ENCODE measurements at places on chromosomes 13 and 19.

DNA sequence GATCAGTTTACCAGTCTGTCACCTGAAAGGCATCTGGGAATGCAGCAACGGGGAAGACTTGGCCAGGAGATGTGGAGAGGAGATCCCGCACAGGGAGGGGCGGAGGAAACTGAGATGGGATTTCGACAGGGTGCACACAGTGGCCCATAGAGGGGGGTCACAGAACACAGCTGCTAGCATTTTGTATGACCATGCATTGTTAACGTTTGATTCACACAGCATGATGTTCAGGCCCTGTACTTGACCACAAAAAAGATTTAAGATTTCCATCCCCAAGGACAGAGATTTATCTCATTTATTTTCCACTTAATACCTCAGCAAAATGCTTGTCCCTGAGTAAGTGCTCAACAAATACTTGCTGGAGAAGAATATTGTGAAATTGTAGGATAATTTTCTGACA lies 63.2 kb downstream of the RAB20 start:
- DNase-seq: no peak

GRCh38 chr13:113117911-113118260 lies 4.7 kb upstream of the F10 start:
- DNase-seq: peak; percentile 2

DNA sequence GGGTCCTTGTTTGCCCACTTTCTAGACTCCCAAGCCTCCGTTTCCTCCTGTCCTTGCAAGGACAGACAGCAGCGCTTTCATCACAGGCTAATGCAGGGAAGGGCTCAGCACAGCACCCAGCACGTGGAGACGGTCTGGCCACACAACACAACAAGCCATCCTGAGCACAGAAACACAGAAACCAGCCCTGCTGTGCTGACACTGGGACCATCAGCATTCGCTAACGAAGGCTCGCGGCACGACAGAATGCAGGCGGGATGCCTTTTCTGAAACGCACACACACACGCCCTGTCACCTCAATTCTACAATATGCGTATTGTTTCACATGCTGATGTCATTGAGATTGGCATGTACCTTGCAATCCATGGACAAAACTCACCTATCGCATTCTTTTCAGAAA lies 12.9 kb downstream of the AKT2 start:
- no peak for DNase-seq

DNA sequence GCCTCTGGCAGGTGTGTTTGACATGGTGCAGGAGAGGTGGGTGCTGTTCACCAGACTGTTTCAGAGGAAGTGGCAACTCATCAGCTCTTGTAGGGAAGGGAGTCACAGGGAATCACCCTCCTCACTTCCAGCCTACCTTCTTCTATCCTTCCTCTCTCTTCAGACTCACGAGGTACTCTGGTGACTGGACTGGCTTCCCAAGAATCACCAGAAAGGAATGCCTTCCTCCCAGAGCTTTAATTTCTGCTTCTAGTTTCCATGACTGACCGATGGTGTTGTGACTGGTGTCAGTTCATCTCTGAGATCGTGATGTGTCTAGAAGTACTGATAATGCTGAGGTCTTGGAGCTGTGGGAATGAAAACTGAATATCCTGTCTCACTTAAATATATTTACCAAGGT lies 247.3 kb downstream of the KCTD12 start:
- DNase-seq: no peak

- no peak for DNase-seq
Measured at GRCh38 chr13:47310401-47310800, 413.5 kb upstream of the HTR2A start.

DNA sequence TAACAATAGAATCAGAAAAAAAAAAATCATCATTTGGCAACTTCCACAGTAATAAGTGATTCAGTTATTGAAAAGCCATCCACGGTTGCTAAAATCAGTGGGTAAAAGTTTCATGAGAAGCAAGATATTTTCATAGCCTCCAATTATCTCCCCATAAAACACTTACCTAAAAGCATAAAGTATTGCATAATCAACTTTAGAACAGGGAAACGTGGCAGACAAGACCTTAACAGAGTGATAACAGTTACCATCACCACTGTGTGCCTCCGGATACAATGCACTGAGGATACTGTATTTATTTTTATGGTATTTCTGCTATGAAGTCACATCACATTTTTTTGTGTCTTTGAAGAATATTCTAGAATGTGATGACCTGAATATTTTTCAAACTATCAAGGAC lies 37.0 kb downstream of the ABCC4 start:
- DNase-seq: no peak

DNA sequence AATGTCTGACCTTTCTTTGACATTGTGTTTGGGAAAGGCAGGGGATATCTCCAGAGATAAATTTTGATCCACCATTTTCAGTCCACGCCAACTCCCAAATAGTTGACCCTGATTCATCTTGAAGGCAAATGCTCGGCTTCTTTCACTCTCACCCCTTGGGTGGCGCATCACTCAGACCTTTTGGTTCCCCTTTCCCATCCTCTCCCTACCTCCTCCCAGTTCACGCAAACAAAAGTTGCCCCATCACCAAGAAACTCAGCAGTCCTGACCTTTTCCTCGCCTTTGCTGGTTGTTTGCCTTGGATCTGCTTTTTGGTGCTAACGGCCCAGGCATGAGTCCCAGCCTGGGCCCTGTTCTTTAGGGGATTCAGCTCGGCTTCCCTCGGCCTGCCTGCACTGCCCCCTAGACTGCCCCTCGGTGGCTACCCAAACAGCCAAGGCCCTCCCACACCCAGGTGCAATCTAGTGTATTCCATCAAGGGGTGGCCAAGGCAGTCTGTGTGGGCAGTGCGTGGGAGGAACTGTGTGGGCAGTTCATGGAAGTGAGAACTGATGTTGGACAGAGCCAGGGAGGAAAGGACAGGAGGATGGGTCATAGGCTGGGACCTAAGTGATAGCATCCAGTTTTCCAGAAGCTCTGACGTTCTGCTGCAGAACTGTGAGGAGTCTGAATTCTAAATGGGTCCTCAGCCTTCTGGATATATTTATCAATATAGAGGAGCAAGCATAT lies 255.7 kb downstream of the DLEU7 start:
- DNase-seq: no peak

GRCh38 chr19:16456652-16457194 lies 15.0 kb downstream of the EPS15L1 start:
- DNase-seq: no peak

- DNase-seq: no peak
Measured at GRCh38 chr13:113527272-113527958, 36.9 kb upstream of the DCUN1D2 start.

DNA sequence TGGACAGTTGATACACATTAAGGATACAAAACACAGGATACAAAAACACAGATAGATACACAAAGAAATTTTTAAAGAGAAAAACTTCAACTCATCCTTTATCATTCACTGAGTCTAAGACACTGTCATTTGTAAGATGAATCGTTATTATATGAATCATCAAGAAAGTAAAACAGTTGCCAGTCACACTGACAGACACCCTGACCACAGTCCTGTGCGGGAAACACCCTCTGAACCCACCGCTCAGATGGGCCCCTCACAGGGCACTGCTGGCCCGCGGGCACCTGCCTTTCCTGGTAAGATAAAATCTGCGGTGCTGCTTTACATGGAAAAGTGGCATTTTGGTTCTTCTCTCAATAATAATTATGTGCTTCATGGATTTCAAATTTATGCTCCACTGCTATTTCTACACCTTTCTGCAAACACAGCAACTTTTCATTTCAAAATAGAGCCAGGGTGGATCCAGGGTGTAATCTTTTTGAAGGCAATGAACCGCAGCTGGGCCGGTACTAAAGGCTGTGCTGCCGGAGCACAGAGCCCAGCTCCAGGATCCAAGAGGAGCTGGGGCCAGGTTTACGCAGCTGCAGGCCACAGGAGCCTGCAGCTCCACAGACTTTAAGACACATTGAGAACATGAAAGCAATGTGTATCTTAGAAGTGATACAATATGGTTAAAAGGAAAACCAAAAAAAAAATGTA lies 76.8 kb downstream of the TUBGCP3 start:
- DNase-seq: no peak

DNA sequence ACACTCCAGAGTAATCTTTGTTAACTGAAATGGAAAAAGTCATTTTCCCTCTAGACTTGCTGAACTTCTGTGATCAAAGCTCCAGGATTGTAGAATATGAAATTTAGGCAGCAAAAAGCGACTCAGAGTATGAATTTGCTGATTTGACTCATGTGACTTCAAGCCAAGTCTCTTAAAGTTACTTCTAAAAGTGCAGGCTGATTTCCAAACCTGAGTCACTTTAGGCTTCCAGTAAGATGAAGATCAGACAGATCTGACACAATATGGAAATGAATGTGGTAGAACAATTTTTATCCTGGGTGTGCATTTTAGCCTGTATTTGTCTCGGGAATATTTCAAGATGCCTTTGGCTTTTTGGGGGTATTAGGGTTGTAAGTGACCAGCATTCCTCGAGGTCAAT lies 151.0 kb upstream of the TMTC4 start:
- DNase-seq: no peak

DNA sequence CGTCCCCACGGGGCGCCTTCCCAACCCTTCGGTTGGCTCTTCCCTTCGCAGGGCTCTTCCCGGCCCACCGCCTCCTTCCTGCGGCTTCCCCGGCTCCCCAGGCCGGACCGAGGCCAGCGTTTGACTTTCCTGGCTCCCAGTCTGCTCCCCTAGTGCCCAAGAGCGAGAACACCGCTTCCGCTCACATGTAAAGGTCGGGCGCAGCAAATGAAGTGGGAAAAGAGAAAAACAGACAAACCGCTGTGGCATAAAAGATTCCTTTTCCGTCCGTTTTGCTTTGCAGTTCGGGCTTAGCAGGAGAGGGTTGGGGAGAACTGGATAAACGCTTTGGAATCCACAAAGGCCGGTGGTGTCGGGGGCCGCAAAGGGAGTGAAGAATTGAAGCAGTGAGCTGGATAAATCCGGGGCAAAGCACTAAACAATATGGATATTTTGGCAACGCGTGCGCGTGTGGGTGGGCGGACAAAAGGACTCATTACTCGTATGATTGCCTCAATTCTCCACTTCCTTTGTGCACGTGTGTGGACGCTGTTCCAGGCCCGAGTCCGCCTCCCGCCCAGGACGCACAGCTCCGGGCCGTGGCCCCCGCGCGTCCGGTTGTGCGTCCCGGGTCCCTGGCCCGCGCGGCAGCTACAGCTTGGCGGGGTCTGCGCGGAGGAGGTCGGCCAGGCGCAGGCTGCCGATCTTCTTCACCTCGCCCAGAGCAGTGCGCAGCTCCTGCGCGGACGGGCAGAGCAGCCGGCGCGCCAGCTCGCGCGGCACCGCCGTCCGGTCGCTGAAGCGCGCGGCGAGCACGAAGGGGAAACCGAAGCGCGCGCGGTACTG lies 8.6 kb upstream of the CDX2 start:
- no peak for DNase-seq

GRCh38 chr13:28710161-28710560 lies 8.6 kb downstream of the SLC46A3 start:
- DNase-seq: no peak

DNA sequence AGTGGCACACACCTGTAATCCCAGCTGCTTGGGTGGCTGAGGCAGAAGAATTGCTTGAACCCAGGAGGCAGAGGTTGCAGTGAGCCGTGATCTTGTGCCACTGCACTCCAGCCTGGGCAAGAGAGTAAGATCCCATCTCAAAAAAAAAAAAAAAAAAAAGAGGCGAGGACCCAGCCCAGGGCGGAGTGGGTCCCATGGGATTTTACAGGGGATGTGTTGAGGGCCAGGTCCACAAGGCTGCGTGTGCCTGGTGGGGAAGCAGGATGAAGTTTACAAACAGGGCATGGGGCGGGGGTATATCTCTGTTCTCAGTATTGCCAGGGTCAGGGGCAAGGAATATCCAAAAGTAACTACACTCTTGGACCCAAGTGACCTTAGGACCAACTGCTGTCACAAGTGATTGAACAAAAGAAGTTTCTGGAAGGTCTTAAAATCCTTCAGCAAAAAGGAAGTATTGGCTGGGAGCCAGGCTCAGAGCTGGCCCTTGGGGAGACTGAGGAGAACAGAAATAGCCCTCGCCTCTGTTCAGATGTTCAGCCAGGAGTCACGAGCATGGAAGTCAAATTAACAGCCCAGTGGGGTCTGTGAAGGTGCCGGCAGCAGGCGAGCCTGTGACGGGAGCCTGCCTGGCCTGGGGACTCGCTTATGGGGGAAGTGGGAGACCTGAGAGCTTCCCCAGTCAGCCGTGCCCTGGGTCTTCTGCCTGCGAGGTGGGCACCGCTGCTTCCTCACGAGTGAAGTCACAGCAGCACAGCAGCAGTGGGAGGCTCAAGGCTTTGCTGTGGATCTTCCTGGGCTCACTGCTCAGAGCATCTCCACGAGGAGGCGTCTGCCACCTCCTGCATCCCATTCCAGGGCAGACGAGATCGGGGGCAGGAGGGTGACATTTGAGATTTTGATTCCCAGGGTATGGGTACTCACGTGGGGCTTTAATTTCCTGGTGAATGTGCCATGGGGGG lies 6.4 kb downstream of the MYO9B start:
- no peak for DNase-seq

GRCh38 chr19:37098570-37098969 lies 20.3 kb downstream of the ZNF420 start:
- DNase-seq: no peak

DNA sequence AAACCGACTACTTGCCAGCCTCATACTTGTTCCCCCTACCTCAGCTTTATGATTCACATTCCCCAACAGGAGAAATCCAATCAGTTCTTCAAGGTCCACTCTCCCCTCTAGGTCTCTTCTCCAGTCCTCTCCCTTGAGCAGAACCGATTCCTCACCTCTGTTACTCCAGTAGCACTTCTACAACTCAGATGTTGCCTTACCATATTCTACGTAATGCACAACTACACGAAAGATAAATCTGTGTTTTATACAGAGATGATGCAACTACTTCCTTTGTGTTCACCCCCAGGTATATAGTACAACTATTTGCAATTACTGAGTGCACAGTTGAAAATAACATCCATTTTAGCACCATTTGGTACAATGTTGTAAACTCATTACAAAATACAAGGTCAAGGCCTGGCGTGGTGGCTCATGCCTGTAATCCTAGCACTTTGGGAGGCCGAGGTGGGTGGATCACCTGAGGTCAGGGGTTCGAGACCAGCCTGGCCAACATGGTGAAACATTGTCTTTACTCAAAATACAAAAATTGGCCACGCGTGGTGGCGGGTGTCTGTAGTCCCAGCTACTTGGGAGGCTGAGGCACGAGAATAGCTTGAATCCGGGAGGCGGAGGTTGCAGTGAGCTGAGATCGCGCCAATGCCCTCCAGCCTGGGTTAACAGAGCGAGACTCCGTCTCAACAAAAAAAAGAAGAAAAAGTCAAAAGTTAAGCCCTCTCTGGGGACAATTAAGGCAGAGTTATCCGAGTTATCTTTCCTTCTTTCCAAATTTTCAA lies 2.8 kb upstream of the WBP4 start:
- DNase-seq: no peak

- DNase-seq: no peak
Measured at GRCh38 chr13:27556109-27556508, 64.2 kb downstream of the LNX2 start.

DNA sequence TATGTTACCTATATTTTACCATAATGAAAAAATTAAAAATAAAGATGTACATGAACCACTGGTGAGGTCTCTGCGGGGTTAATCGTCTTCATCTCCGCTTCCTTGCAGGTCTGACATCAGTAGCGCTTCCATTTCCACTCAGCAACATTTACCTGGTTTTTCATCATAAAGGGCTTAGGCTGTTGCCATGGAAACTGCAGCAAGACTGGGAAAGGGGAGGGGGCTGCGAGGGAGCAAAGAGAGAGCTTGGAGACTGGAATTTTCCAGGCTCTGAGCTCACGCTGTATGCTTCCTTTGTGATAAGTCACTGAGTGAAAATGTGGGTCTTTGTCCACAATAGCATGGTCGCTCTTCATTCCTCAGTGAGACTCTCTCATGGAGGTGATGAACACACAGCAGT lies 136.6 kb upstream of the USP29 start:
- DNase-seq: no peak
